ENCODE measurements at places on chromosomes 3 and 15.

DNA sequence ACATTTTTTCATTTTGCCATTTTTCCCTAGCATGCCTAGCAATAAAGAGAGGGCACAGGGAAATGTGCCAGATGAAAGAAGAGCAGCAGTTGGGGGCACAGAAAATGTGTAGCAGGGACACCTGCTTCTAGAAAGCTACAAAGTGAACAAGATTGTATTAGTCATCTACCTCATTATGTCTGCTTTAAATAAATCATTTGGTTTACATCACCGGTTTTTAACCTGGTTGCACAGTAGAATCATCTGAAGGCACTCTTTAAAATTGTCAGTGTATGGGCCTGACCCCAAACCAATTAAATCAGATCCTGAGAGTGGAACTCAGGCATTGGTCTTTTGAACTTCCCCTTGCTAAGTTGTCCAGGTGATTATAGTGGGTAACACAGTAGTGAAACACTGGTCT is 73.8 kb downstream of the ZBBX start:
- DNase-seq: no peak

- DNase-seq: no peak
Observed at GRCh38 chr3:147851062-147851461, 441.9 kb downstream of the ZIC1 start.

- DNase-seq: no peak
Observed at GRCh38 chr3:50133283-50133615, 21.9 kb upstream of the SEMA3F start.

- no peak for DNase-seq
Observed at GRCh38 chr3:186487819-186488218, 56.4 kb downstream of the CRYGS start.

- DNase-seq: no peak
Observed at GRCh38 chr3:61563313-61564271, 2.2 kb downstream of the PTPRG start.

DNA sequence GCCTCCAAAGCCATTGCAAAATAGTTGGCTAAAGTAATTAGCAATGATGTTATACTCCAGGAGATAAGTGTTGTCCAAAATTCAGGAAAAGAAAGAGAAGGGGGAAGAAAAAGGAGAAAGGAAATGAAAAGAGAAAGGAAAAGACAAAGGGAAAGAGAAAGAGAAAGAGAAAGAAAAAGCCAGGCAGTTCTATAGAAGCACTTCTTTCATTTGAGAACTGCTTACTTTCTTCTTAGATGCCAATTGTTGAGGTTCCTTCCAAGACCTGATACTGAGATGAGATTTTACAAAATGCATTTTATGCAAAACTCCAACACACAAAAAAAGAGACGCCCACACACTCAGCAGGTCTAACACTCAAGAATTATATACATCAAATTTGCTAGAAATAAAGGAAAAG is 298.4 kb downstream of the KCNH8 start:
- DNase-seq: no peak

DNA sequence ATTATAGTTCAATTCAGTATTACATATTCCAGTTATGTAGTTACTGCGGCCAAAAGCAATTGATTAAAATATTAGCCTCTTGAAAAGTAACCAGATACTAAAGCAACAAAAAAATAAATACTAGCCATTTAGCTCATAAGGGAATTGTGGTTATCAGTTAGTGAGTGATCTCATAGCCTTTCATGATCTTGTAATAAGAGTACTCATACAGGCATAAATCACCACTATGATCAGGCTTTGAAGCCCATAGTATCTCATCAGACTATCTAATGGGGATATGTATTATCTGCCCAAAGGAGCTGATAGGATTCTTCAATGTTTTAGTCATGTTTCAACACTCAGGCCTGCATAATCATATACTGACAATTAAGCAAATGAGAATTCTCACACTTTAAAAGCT is 184.1 kb upstream of the CCDC54 start:
- no peak for DNase-seq

DNA sequence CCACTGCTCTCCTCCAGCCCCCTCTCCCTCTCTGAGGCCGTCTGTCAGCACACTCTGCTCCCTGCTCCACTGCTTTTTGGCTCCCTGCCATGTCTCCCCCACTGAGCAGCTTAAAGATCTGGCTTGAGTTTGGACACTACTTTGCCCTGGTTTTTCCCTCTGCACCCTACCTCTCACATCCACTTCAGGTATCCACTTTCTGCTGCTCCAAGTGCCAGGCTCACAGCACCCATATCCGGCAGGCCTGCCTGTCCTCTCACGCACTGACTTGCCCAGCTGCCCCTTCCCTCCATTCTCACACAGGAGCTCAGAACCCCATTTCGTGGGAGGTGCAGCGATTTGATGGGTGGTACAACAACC is 3.7 kb downstream of the DUOX1 start:
- DNase-seq: no peak

DNA sequence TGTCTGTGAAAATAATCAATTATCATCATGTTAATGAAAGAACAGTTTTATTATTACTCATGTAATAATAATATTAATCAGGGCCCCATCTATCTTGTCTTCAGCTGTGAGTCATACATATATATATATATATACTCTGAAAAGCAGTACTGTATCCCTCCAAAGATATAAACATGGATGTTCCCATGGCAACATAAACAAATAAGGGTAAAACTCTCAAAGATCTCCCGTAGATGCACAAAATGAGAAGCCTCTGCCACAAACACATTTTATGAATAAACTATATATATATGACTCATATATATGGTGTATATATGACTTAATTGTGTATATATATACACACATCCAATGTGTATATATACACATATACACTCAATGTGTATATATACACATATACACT is 163.8 kb upstream of the ARHGEF26 start:
- DNase-seq: no peak

GRCh38 chr3:109927161-109927560 is 589.8 kb upstream of the DPPA4 start:
- DNase-seq: no peak

DNA sequence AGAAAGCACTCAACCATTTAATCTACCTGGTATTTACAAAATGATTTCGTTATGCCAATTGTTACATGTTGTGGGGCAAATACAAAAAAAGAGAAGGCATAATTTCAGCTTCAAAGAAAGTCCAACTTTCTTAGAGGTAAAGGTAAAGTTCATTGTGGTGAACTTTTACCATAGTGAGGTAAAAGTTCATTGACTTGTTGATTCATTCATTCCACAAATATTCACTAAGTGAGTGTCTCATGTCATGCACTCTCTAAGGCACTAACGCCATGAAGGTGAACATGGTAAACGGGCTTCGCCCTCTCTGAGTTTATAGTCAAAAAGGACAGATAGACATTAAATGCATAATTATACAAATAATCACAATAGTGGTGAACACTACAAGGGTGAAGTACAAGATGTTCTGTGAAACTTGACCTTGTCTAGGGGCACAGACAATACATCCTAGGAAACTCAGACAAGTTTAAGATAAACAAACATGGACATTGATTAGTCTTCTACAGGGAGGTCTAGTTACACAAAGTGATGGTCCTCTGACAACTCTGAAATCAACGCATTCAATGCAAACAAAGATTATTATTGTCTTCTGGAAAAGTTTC is 378.6 kb downstream of the MAGI1 start:
- DNase-seq: no peak

GRCh38 chr15:59335207-59335786 is 37.4 kb downstream of the MYO1E start:
- DNase-seq: no peak

GRCh38 chr15:84970843-84971242 is 10.8 kb upstream of the PDE8A start:
- no peak for DNase-seq

GRCh38 chr3:170383567-170383966 is 26.1 kb downstream of the SKIL start:
- no peak for DNase-seq

DNA sequence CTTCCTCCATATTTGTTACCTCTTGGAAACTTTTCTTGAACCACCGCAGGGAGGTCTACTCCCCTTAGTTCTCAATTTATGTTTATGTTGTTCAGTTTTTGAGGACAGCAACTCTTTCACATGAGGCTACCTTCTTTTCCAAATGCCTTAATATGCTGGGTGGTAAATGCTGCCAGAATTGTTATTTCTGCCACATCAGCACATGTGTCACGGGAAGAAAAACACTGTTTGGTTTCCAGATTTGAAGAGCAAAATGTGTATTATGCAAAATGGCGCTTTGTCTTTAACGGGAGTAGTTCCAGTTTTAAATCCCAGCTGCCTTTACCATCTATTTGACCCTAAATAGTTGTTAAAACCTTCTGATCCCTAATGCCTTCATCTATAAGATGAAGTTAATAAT is 606.2 kb upstream of the TBL1XR1 start:
- no peak for DNase-seq

- no peak for DNase-seq
Observed at GRCh38 chr15:99963976-99964375, 230.7 kb upstream of the LYSMD4 start.

DNA sequence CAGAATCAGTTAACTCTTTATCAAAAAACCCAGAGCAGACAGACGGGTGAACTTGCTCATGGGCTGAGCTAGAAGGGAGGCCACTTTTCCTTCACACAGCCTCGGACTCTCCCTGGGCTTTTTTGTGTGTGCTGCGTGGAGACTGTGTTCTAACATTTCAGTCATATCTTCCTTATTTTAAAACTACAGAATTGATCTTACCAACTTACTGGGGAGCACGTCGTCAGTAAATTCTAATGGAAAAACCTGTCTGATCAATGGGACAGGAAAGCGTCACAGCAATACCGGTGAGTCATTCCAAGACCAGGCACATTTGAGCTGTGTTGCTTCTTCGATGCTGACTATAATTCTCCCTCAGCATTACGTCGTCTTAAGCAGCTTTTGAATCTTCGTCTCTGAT is 145.1 kb downstream of the LPP start:
- DNase-seq: no peak

- DNase-seq: no peak
Observed at GRCh38 chr3:178690571-178690970, 154.3 kb downstream of the KCNMB2 start.

GRCh38 chr15:77563623-77564156 is 69.0 kb downstream of the LINGO1 start:
- DNase-seq: no peak

DNA sequence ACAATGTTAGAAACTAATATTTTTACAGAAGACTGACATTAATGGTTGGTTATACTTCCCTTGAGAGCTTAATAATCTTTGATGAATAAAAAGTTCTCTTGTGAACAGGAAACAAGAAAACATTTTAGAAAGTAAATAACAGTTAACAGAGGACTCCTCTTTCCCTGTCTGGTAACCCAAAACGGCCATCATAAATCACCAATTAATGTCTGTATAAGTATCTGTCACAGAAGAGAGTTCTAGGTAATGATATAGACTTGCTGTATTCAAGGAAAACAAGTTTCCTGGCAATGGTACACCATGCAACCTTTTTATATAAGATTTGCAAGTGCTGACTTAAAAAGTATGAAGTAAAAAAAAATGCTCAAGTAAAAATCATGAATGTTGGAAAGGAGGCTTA is 426.7 kb downstream of the SOX2 start:
- DNase-seq: no peak

DNA sequence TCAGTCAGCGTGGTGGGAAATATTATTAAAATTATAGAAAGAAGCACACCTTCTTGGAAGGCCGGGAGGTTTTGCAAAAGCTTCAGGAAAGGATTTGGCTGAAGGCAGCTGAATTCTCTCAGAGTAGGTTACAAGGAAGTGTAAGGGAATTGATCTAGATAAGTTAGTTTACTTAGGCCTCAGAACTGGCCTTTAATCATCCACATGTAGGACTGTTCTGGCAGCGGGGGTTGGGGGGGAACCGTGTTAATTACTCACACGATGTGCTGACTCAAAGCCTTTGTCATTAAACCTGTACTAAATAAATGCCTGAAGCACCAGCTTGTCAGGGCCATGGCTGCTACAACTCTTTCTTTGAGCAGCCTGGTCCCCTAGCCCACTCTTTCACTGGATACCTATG is 12.8 kb downstream of the ASB14 start:
- no peak for DNase-seq

- DNase-seq: no peak
Observed at GRCh38 chr15:70415398-70415797, 317.7 kb upstream of the TLE3 start.

DNA sequence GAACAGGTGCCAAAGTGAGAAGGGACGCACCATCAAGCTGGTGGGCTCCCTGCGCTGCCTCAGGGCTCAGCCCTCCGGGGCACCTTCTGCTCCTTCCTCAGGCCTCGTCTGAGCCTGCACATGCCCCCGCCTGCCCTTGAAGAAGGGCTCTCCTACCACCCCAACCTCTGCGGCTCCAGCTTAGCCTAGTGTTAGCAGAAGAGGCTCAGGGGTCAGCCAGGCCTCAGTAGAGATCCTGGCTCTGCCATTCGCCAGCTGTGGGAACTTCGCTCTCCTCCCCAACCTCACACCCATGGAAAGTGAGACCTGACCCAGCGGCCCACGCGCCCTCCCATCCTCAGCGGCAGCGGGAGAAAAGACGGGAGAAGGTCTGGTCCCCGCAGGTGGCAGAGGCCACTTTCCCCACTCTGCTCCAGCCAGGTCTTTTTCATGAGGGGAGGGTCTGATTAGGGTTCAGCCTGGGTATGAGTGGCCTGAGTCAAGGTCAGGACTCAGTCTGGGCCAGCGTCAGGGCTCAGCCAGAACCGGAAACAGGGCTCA is 8.2 kb downstream of the GRIP2 start:
- DNase-seq: no peak

DNA sequence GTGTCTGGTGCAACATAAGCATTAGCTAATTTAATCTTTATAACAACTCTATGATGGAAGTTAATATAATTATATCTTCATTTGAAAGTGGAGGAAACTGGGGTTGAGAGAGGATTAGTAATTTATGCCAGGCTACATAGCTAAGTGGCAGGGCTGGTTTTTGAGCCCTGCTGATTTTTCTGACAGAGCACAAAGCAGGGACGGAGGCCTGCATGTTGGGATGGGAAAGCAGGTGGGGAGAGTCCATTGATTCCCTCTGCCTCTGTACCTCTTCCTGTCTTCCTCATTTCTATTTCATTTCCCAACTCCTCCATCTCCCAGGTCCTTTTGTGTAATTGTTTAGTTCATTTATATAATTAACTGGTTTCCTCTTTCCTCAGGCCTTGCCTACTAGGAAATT is 251.6 kb upstream of the ZPLD1 start:
- no peak for DNase-seq

DNA sequence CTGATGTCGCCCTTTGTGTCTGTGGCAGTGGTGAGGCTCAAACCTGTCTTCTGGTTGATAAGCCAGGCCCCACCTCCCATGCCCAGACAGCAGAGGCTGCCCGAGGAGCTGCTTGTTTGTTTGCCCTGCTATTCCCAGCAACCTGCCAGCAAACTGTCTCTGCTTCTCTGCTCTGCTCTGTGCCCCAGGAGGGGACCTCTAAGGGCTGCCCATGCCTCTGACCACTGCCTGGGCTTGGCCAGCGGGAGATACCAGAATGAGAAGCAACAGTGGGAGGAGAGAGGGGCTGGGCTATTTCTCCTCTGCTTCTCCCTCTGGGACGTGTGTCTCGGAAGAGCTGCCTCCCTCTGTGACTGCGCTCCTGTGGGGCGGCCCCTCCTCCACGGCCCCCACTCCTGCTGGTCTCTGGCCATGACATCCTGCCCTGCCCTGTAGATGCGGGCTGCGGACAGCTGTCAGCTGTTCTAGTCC is 213.1 kb downstream of the RPLP1 start:
- no peak for DNase-seq

- DNase-seq: no peak
Observed at GRCh38 chr3:195755391-195755790, 34.6 kb downstream of the MUC20 start.

GRCh38 chr3:65545429-65545828 is 493.3 kb downstream of the MAGI1 start:
- no peak for DNase-seq

GRCh38 chr15:64090527-64090926 is 3.1 kb downstream of the CIAO2A start:
- no peak for DNase-seq

GRCh38 chr3:112966633-112967032 is 8.3 kb downstream of the CD200R1 start:
- no peak for DNase-seq
